Effector memory CD8-positive, alpha-beta T cell (primary cell): ENCODE measurements at places on chromosomes 16 and 17.

DNA sequence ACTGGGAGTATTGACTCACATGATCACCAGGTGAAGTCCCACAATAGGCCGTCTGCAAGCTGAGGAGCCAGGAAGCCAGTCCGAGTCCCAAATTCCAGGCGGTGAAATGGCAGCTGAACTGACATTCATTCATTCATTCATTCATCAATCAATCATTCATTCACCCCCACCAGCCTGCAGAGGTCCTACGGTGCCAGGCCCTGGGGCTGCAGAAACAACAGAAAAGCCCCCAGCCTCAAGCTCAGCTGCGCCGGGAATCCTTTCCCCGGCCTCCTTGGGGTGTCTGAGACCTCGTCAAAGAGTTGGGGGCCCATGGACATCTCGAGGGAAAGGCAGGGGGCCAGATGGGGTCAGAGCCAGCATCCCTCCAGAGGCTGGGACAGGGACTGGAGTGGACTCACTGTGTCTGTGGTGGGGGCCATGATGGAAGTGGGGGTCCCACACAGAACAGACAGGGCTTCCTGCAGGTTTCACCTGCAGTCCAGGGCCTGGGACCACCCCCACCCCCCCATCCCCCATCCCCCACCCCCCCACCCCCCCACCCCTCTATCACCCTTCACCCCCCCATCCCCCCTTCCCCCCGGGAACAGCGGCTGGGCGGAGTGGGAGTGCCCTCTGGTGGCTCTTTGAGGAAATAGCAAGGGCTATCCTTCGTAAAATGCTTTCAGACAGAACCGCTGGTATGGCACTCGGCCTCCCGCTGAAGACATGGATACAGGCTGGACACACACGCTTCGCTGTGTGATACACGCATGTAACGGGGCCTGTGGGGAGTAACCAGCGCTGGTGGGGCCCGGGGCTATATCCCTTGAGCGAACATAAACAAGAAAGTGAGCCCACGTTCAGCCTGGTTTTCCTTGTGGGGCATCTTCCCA is 8.5 kb upstream of the ZC3H18 start:
- peak; percentile 39 for DNase-seq

DNA sequence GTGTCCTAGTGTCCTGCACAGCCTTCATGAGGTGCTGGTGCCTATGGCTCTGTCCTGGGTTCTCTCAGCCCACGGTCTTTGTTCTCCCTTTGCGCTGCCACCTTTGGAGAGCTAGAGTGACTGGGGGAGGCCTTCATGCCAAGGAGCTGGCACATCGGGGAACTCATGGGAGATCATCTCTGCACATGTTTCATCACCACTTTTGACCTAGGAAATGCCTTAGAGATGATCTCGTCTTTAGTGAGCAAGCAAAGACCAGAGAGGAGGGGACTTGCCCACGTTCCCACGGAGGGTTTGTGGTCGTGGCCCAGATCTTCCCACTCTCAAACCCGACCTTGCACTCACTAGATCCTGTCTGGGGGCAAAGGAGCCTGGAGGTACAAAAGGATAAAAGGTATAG is 23.5 kb downstream of the TBX4 start:
- DNase-seq, result no peak

DNA sequence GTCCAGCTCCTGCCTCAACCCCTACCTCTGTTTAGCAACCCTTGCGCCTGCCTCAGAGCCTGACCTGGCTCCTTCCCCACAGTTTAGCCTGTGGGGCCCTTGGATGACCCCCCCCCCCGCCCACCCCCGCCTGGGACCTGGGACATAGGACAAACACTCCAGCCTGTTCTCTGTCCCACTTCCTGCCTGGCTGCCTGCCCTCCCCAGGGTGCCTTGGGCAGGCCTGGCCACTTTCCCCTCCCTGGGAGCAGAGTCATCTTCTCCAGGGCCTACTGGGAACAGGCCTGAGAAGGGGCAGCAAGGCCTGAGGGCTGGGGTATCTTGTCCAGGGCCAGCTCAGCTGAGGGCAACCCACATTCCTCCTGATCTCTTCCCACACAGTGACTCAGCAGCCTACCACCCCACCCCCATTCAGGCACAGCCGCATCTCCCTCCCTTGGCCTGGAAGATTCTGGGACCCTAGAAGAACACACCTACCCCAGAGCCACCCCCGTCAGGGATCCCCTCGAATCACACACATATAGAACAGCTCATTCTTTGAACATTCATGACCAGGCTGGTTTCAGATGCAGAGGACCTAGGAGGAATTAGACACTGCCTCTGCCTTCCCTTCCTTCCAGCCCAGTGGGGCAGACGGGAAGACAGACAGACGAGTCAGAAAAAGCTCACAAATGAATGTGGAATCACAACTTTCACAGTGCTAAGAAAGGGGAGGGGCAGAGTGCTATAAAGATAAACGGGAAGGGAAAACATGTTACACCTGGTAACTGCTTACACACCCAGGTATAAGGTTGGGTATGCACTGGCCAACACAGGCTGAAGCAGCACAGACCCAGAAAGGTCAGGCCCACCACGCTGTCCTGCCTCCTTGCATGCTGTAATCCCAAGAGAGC is 6.0 kb downstream of the FHOD1 start:
- DNase-seq, result no peak

DNA sequence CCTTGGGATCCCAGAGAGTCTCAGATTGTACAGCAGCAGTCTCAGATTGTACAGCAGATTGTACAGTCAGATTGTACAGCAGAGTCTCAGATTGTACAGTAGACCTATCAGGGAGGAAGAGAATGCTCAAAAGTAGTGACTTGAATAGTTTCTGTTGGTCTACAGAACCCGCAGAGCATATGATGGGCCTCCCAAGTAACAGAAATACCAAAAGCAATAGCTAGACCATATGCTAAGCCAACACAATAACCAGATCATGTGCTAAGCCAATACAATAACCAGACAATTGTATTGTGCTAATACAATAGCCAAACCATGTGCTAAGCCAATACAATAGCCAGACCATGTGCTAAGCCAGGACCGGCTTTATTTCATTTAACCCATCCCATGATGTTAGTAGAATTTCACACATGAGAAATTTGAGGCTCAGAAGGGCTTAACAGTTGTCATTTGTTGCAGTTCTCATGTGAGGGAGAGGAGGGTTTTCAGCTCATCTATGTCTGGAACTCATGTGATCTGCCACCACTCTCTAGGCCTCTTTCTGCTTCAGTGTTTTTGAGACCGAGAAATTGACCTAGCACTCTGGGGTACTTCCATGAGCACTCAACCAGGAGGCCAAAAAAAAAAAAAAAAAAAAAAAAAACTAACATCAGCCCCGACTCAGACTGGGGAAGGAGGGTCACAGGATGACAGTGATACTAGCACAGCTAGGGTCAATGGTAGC is 144.0 kb downstream of the SOX9 start:
- no peak for DNase-seq

DNA sequence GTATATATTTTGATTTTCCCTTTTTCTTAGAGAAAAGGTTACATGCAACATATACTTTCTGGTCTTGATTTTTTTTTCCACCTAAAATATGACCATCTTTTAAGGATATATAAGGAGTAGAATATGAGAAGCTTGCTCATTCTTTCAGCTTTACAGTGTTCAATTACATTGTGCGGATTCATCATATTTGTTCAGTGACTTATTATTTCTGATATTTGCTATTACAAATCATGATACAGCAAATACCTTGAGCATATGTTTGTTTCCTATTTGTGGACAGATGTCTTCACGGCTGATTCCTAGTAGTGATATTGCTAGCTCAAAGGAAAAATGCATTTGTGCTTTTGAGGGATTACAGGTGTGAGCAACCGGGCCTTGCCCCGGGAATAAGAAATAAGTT is 18.1 kb downstream of the KATNIP start:
- no peak for DNase-seq
